ENCODE measurements at places on chromosomes 3 and 15.

DNA sequence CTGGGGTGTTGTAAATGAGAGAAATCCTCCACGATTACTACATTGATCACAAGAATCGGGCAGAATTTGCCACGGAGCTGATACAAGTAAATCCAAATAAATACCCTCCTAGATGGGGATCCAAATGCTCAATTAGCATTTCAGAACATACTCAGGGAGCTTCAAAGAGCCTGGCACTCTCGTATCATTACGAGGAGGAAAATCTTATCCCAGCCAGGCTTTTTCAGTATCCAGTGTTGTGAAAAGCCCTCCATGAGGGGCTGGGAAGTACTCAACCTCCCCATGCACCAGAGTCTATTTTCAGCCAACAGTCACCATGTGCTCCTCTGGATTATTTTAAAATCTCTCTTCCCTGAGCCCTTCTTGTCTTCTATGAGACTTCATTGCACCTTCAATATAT is 122.6 kb upstream of the ARRDC4 start:
- no peak for DNase-seq

- peak; percentile 76 for DNase-seq
Observed at GRCh38 chr3:141412936-141413354, 44.6 kb downstream of the ZBTB38 start.

- peak; percentile 95 for DNase-seq
Observed at GRCh38 chr3:63976161-63976871, 47.0 kb downstream of the PSMD6 start.

GRCh38 chr15:73582851-73583379 is 50.3 kb downstream of the NPTN start:
- DNase-seq, result no peak

DNA sequence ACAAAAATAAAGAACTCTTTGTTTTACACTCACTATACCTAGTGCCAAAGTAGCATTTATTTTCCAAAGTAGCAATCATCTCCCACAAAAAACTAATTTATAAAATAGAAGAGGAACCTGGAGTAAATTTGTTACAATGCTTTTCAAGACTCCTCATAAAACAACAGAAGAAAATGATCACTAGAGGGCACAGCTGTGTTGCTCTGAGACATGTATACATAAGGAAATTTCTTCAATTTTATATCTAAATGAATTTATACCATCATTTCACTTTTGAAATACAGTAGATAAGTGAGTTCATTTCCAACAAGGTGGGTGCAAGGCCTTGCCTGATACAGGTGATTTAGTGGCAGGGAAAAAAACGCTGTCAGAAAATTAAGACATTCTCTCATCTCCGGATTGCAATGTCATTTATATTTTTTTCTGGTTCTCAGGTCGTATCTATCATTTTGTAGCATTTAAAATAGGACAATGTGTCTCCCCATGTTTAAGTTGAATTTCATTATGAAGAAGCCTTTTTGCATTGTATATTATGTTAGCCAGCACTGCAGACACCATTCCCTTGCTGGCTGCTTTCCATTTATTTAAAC is 25.3 kb upstream of the ARHGEF26 start:
- no peak for DNase-seq

All from GM04503 (cell line).